Smooth muscle cell of trachea (primary cell): ENCODE measurements at places on chromosomes 7 and 10. TPM values are rescaled to one million over a fixed set of nuclear protein-coding genes. Genes with fewer than 3 reads are reported as not detected.

MYL7 gene
- not detected in 2 replicates for total RNA-seq

OR2A12 gene
- total RNA-seq, result not detected in 2 replicates

IDI1 gene
- total RNA-seq, result 50.8 and 109 TPM in 2 replicates

NPC1L1 gene
- total RNA-seq, result 0.15 and 0.17 TPM in 2 replicates

OR2AE1 gene
- total RNA-seq, result not detected in 2 replicates

C7orf57 gene
- total RNA-seq, result not detected in 2 replicates

COBL gene
- under 0.01 TPM in 1 of 2 replicates, not detected in the other for total RNA-seq

MALRD1 gene
- 1.0 and 3.1 TPM in 2 replicates for total RNA-seq

MGMT gene
- 30.1 and 32.1 TPM in 2 replicates for total RNA-seq

ARMC3 gene
- total RNA-seq, result not detected in 2 replicates

AGMO gene
- total RNA-seq, result under 0.01 and 1.0 TPM in 2 replicates

CDNF gene
- 3.1 and 3.6 TPM in 2 replicates for total RNA-seq

CARD11 gene
- not detected in 2 replicates for total RNA-seq

MEIG1 gene
- total RNA-seq, result 0.50 TPM in 1 of 2 replicates, not detected in the other

MYPN gene
- 0.15 and 0.33 TPM in 2 replicates for total RNA-seq

UPP1 gene
- total RNA-seq, result 6.0 and 6.5 TPM in 2 replicates

CYP26C1 gene
- total RNA-seq, result under 0.01 TPM in 1 of 2 replicates, not detected in the other

COL13A1 gene
- total RNA-seq, result 17.2 and 21.5 TPM in 2 replicates

SNX13 gene
- 51.9 and 56.9 TPM in 2 replicates for total RNA-seq

SDK1 gene
- 1.5 and 22.8 TPM in 2 replicates for total RNA-seq

SEMA3E gene
- total RNA-seq, result 2.2 and 6.8 TPM in 2 replicates

IL15RA gene
- 3.5 and 13.7 TPM in 2 replicates for total RNA-seq

RABGEF1 gene
- total RNA-seq, result 51.2 and 61.0 TPM in 2 replicates

FKBP6 gene
- not detected in 2 replicates for total RNA-seq

ZNF117 gene
- 5.0 and 6.5 TPM in 2 replicates for total RNA-seq

ANKRD30A gene
- not detected in 2 replicates for total RNA-seq

DDX50 gene
- 64.8 and 65.2 TPM in 2 replicates for total RNA-seq

DPP6 gene
- total RNA-seq, result not detected in 2 replicates

CALHM1 gene
- not detected in 2 replicates for total RNA-seq

PRKAR2B gene
- total RNA-seq, result 5.8 and 6.4 TPM in 2 replicates

TLX1 gene
- not detected in 2 replicates for total RNA-seq

AGAP3 gene
- total RNA-seq, result 42.0 and 71.3 TPM in 2 replicates
